Lung (tissue), 17 donors: ENCODE measurements at places on chromosomes 7 and 10.

DNA sequence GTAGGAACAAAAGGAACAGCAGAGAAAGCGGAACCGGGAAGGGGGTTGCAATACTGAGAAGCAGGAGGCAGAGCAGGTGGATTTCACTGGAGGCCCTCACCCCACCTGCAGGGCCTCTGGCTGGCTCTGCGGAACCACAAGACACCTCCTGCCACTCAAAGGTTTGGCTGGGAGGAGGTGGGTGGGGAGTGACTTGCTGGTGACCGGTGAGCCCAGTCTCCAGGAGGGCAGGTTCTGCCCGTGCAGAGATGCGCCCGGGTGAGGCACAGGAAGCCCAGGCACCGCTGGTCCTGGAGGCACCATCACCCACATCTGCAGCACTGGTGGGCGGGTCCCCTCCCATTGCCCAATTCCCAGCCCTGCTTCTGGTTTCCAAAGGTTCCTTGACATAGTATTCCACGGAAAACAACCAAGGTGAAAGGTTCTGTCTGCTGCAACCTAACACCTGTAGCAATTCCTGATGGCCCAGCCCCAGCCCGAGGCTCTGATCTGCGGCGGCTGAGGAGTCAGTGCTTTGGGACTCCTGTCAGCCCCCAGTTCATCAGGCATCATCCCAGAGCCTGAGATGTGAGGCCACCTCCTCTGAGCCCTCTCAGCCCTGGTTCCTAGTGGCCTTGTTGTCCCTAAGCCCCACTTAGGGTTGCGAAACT, 64.4 kb downstream of the CALML3 start:
- DNase-seq, result no peak

DNA sequence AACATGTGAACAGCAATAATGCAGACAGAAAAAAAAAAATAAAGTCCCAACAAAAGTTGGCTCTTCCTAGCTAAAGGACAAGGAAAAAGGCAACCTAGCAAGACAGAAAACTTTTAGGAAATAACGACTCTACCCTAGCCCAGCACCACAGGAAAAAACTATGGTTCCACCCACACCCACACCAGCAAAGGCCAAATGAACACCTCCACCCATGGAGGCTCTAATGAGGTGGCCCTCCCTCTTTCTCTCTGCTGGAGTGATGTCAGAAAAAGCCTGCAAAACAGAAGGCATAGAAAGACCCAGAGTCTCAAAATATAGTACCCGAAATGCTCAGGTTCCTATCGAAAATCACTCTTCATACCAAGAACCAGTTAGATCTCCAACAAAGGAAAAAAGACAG, 28.4 kb downstream of the SYPL1 start:
- DNase-seq, result no peak

DNA sequence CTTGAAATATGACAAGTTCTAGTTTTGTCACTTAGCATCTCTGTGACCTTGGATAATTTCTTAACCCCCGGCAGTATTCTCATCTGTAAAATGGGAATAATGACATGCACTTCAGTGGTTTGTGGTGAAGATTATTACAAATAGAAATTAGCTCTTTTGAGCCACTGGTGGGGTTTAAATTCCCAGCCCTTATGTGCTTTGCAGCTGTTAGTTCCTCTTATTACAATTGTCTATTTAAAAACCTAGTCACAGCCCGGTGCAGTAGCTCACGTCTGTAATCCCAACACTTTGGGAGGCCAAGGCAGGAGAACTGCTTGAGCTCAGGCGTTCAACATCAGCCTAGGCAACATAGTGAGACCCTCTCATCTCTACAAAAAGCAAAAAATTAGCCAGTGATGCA, 30.1 kb downstream of the CAV1 start:
- DNase-seq, result no peak

DNA sequence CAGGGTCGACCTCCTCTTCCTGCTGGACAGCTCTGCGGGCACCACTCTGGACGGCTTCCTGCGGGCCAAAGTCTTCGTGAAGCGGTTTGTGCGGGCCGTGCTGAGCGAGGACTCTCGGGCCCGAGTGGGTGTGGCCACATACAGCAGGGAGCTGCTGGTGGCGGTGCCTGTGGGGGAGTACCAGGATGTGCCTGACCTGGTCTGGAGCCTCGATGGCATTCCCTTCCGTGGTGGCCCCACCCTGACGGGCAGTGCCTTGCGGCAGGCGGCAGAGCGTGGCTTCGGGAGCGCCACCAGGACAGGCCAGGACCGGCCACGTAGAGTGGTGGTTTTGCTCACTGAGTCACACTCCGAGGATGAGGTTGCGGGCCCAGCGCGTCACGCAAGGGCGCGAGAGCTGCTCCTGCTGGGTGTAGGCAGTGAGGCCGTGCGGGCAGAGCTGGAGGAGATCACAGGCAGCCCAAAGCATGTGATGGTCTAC, 46.9 kb downstream of the VWA2 start:
- no peak for DNase-seq

DNA sequence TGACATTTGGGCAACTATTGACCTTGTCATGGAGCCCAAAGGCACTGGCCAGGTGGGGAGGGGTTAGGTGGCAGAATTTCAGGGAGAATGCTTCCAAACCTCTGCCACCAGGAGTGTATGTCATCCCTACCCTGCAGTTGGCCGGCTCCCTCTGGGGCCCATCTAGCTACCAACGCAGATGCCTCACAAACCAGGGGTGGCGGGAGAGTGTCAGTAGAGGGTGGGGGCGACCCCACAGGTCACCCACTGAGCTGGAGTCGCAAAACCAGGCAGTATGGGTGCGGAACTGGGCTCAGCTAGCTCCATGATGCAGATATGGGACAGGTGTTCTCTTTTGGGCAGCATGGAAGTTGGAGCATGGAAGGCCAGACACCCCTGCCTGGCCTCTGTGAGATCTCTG, 51.4 kb downstream of the FAM241B start:
- no peak for DNase-seq

DNA sequence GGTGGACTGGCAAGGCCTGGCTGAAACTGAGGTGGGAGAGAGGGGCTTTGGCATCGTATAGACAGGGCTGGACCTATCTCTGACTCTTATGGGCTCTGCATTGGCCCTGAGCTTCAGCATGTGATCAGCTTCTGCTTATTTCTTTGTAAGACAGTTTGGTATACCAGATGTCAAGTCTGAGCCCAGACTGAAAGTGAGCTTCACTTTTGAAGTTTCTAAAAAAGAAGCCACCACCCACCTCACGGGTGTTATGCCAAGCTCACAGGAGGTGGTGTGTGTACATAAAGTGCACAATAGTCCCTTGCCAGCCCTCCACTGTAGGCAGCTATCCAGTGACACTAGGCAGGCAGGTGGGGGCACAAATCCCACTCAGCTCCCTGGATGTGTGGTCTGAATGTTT, 68.7 kb upstream of the SEPHS1 start:
- no peak for DNase-seq

GRCh38 chr10:48251152-48251524, 23.4 kb downstream of the FRMPD2 start:
- peak; percentile 29 for DNase-seq

GRCh38 chr7:46349490-46349889, 428.4 kb upstream of the IGFBP3 start:
- DNase-seq, result no peak

DNA sequence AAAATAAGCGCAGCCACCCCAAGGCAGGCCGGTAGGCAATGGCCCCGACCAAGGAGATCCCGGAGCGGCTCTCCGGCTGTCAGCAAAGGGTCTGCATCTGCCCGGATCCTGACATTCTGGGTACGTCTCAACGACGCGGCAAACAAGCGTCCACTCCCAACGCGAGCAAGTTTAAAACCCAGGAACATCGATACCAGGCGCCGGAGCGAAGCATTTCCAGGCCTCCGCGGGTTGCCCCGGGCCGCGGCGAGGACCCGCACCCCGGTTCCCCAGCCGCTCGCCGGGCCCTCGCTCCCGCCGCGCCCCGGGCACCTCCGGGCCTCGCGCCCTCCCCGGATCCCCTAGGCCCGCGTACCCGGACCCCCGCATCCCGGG, 453 bp downstream of the URGCP start:
- peak; percentile 71 for DNase-seq

DNA sequence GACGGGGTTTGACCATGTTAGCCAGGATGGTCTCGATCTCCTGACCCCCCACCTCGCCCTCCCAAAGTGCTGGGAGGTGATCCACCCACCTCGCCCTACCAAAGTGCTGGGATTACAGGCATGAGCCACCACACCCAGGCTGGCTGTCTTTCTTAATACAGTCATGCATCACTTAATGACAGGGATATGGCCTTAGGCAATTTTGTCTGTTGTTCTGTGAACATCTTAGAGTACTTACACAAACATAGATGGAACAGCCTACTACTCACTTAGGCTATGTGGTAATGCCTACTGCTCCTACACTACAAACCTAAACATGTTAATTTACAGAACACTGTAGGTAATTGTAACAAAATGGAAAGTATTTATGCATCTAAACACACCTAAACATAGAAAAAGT, 106.6 kb upstream of the KCNMA1 start:
- no peak for DNase-seq

DNA sequence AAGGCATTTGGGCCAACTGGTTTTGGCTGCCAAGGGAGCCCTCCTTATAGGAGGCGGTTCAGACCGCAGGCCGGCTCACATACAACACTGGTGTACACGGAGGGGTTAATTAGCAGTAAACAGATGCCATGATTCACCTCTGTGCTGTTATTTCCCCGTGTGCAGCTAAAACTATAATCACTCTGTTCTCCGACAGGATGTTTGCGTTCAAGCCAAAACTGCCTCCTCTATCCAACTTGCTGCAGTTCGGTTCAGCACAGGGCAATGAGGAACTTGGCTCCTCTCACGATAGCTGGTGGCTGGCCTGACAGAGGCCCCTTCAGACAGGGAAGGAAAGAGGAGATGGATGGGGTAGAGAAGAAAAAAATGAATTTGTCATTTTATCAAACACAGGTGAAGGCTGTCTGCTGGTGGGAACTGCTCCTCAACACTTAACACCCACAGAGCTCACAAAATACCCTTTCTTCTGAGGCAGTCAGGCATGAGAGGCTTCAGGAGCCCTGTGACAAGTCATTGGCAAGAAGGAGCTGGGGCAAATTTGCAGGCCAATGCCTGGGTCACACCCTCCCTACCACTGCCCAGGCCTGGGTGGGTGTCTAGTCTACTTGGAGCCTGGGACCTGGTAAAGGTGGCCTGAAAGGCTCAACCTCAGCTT, 24.0 kb downstream of the KCNMA1 start:
- peak; percentile 23 for DNase-seq

DNA sequence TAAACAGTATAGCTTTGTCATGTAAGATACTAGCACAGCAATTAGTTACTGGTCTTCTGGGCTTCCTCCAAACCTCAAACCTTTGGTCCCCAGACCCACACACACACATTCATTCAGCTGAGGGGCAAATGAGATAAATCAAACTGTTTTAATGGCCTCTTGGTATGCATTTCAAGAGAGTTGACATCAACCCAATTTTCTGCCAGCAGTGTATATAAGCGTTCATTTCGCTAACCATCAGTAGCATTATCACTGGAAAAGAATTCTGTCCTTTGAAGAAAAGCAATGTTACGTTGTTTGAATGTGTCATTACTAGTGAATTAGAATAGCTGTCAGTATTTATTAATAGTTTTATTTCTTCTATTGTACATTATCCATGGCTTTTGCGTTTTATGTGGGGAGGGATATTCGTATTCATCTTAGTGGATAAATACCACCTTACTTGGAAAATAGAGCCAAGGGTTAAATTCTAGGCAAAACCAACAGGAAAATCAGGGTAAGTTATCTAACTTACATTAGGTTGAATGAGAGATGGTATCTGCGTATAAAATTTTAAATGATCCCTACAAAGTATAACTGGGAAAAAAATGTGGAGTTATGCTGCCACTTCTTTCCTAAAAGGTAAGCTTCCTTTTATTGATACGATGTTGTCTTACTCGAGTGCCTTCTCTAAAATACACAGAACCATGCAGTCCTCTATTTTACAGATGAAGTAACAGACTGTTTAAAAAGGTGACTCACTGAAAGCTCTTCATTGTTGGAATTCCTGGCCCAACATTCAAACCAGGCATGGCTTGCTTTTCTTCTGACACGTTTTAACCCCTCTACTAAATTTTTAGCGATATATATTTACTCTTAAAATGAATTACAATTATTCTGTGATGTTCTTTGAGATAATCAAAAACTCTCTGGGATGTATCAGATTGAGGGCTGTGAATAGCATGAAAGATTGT, 2.0 kb upstream of the ZMYND11 start:
- peak; percentile 26 for DNase-seq

DNA sequence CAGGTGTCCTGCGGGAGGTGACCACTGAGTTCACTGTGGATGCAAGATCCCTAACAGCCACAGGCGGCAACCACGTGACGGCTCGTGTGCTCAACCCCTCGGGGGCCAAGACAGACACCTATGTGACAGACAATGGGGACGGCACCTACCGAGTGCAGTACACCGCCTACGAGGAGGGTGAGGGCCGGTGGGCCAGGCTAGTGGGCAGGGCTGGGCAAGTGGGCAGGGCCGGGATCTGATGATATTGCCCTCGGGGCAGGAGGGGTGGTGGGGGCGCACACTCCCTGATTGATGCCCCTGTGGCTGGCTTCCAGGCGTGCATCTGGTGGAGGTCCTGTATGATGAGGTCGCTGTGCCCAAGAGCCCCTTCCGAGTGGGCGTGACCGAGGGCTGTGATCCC, 15.8 kb downstream of the FLNC start:
- DNase-seq, result no peak

DNA sequence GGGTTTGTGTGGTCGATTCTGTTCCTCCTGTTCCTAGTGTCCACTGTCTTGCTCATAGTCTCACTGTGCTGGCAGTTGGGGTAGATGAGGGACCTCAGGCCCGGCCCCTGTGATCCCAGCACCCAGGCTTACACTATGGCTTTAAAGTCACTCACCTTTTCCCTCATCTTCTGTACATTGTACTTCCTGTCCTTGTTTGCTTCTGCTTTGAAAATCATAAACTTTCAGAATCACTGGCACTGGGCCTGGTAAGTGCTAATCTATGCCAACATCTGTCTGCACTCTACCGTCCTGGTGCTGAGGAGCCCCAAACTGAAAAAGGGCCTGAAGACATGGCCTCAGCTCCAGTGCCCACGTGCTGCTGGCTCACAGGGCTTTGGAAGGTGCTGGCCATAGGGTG, 5.7 kb upstream of the TAS2R60 start:
- no peak for DNase-seq

DNA sequence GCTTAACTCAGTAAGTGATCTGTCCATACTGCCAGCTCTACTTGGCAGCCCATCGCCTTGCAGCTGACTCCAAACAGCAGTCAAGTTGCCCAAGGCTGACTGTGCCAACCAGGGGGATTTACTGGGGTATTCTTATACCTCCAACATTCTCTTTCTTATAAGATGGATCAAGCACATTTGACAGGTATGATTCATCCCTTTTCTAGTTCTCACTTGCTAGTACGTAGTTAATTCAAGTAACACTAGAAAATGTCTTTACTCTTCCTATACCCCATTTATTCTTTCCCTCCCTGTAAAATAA, 77.0 kb downstream of the SLC25A13 start:
- DNase-seq, result no peak

DNA sequence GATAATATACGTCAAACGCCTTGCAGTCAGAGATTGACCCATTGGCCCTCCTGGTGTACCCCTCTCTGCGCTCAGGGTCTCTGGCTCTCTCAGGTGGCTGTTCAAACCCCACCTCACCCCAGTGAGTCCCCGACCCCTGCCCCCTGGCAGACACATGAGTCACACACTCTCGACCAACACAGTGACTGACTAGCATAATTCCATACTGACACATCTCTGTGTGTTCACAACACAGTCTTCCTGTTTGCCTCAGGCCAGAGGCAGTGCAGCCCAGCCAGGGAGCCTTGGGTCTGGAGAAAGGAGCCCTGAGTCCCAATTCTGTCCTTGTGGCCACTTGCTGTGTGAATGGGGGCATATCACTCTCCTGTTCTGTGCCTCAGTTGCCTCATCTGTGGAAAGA, 40.1 kb downstream of the PALD1 start:
- DNase-seq, result no peak

- DNase-seq, result no peak
Measured at GRCh38 chr10:21047096-21047495, 150.0 kb upstream of the NEBL start.
